ENCODE measurements at places on chromosomes 1 and 21.

DNA sequence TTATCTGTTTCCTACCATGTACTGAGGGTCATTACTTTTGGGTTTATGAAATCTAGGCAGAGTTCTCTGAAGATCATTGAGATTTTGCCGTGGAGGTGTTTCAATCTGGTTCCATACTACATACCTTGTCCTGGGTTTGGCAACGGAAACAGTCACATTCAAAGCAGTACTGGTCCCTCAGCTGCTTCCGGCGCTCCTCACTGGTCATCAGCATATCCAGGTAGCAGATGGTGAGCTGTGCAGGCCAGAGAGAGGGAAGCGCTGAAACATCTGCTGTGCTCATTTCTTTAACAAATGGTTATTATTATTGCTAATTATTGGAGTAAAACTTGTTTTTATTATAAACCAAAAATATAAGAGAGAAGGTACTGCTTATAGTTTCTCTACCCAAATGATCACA is 591.7 kb downstream of the SMYD3 start:
- DNase-seq = no peak

DNA sequence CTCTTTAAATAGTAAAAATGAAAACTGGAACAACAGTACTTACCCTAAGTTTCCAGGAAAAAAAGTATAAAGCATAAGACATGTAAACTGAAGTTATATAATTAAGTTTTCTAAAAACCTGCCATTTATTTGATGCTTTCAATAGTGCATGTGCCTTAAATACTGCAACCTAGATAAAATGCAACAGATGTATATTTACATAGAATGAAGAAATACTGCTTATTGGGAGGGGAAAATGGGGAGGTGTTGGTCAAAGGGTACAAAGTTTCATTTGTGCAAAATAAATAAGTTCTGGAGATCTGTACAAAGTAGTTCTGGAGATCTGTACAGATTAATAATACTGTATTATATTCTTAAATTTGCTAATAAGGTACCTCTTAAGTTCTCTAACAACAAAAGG is 68.6 kb downstream of the PRPF38A start:
- DNase-seq = no peak

DNA sequence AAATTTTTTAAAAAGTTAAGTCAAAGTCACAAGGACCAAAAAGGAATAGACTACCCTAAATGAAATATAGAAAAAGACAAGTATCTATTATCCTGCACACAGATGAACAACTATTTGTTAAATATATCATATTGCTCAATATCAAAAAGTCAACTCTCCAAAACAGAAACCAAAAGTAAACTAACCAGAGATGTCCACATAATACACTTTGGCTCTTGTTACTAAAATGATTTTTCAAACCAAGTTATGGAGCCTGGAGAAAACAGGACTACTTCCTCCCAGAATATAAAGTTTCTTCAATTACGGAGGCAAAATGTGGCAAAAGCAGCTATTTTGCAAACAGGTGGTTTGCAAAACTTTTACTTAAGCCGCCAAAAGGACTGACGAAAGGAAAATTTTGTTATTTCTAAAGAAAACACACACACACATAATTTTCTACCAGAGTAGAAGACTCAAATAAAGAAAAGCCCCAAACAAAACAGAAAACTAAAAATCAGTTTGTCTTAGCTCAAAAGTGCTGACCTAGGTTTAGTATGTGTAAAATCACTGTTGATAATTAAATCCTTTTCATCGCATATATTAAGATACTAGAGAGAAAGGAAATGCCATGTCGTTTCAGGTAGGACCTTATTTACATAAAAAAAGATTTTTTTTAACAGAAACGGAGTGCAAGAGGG is 1.1 kb downstream of the DPYD start:
- DNase-seq = no peak

- no peak for DNase-seq
Observed at GRCh38 chr21:46320331-46320801, 3.3 kb downstream of the C21orf58 start.

GRCh38 chr1:193131266-193131860 is 9.5 kb downstream of the CDC73 start:
- no peak for DNase-seq

DNA sequence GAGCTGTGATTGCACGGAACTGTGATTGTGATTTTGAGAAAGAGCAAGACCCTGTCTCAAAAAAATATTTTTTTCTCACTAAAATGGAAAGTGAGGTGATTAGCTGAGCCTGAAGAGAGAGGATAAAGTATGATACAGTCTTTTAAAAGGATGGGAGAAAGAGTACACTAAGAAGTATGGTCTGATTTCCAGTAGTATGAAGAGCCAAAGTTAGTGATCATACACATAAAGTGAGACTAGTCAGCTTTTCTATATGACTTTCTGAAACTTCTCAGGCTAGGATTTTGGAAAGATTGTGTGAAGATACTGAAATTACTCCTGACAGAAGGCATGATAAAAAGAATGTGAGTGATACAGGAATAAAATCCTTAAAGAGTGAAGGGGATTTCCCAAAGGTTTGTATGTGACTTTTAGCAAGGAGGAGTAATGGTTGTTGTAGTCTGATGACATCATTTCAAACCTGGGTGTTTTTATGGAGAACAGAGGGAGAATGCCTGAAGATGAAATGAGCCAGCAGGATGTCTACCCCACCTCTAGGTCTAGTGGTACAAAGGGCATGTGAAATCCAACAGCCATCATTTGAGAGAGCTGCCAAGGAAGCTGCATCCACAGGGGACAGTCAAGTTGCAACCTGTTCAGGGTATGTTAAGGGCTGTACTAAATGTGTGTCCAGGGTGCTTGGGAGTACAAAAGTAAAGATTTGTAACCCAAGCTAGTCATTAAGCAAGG is 157.7 kb downstream of the PIK3R3 start:
- no peak for DNase-seq

DNA sequence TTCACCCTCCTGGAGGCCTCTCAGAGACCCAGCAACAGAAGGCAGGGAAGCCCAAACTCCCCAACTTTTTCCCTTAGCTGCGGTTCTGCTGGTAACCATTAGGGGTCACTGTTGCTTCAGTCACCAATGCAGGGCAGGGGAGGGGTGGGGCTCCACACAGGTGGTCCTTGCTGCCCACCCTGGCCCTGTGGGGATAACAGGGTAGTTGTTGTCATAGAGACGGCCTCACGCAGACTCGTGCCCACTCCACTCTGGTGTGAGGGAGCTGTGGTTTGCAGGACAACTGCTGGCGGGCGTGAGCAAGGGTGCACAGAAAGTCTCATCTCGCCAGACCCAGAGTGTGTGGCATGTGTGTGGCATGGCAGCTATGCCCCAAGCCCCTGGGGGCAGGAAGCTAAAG is 19.9 kb downstream of the INSRR start:
- no peak for DNase-seq

- no peak for DNase-seq
Observed at GRCh38 chr1:205420938-205421337, 918 bp downstream of the LEMD1 start.

GRCh38 chr1:154837672-154838171 is 32.4 kb downstream of the KCNN3 start:
- DNase-seq = no peak

- no peak for DNase-seq
Observed at GRCh38 chr1:182348961-182349747, 42.4 kb downstream of the GLUL start.

DNA sequence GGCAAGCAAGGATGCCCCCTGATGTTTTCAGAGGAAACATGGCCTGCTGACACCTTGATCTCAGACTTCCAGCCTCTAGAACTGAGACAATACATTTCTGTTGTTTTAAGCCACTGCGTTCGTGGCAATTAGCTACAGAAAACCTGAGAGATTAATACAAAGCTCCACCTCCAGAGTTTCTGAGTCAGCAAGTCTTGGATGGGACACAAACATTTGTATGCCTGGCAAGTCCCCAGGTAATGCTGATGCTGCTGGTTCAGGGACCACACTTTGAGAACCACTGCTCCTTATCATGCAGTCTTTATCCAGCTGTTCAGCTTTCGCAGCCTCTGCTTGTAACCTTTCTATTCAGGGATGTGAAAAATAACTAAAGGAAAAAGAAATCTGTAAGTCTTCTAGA is 565.7 kb upstream of the PLXNA2 start:
- no peak for DNase-seq

DNA sequence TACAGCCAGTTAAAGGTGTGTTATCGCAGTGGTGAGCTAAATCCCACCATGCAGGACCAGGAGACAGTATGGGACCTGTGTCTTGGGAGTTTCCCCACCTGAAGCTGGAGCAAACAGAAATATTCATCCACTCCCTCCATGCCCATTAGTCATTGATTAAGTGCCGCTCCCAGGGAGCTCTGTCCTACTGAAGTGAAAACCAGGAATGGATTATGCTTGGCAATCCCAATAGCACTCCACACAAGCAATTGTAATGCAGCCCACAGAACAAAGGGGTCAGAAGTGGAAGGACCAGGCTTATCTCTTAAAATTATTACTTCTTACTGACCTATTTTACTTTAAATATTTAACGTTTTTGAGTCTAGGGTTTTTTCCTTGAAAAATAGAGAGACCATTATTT is 1005.4 kb downstream of the ADGRL2 start:
- DNase-seq = no peak

GRCh38 chr1:38488162-38488898 is 371.2 kb downstream of the RRAGC start:
- DNase-seq = no peak

DNA sequence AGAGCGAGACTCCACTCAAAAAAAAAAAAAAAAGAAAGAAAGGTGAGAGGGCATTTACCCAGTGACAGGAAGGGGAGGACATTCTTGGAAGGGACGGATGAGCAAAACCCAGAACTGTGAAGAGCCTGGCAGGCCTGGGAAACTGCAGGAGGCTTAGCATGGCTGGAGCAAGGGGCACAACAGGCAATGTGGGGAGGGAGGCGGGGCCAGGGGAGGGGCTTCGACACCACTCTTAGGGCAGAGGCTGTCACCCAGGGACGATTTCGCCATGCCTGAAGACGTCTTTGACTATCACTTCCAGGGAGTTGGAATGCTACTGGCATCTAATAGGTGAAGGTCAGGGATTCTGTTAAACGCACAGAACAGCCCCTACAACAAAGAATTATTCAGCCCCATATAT is 184.0 kb downstream of the HUNK start:
- DNase-seq = no peak

- no peak for DNase-seq
Observed at GRCh38 chr1:207703712-207704111, 48.1 kb upstream of the CD46 start.

GRCh38 chr21:36692835-36693488 is 6.0 kb upstream of the SIM2 start:
- DNase-seq = no peak

- DNase-seq = no peak
Observed at GRCh38 chr1:112818990-112819689, 104.0 kb upstream of the PPM1J start.

DNA sequence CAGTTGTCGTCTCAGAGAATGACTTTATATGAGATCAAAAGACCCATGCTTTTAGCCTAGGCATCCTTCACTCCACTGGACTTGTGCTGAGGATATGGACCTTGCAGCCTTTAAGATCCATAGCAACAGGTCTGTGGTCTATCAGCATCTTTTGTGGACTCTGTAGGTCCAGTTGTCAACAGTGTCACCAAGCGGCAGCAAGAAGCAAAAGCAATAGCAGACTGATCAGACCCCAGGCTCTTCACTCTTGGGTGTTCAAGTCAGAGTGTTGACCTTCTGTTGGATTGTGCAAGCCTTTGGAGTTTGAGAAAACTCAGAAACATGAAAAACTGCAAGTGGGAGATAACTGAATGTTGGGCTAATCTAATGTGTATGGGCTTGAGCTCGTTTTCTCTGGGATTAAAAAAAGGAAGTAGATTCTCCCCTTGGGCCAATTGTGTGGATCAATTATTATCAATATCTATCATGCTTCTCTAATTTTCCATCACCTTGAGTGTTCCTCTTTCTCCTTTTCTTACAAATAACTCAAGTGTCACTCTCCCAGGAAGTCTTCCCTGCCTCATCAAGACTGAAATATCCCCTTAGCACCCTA is 144.2 kb downstream of the LYPLAL1 start:
- DNase-seq = no peak

DNA sequence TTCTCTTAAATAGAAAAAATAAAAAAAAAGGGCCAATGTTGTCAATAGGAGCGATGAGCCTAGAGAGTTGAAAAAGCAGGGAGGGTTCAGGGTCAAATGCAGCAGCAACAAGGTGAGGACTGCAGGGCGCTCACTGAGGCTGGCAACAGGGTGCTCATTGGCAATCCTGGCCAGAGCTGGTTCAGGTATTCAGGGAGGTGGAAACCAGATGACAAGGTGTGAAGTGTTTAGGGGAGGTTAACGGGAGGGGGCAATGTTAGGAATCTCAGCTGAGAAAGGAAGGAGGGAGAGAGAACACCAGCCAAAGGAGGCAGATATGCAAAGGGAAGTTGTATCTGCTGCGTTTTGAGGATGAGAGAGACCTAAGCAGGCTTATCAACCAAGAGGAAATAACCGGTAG is 129.8 kb upstream of the DAB1 start:
- no peak for DNase-seq

GRCh38 chr1:180415236-180415848 is 87.0 kb downstream of the ACBD6 start:
- DNase-seq = no peak

DNA sequence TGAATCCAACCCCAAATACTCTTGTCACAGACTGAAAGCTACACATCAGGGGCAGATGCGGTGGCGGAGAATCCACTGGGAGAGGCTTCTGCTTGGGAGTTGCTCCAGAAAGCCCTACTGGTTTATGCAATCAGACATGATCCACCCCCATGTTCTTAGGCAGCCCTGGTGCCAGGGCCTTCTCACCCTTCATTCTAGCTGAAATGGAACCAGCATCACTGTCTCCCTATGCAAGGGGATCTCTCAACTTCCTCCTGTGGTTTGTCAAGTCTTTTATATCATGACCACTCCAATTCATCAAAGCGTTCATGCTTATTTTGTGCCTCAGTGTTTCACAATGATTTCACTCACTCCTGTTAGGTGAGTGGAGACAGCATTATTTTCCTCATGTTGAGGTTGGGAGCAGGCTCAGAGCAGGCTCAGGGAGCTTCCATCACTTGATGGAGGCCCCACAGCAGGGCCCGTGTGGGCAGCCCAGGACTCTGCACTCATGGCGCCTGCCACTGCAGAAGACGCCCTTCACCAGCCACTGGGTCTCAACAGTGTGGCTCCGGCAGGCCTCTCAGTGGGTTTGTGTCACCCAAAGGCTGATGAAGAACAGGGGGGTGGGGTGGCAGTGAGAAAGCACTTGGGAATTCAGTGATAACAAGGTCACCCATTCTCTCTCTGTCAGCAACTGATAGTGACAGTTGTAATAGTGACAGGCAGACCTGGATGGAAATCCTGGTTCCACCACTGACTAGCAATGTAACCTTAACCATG is 67.1 kb downstream of the CD58 start:
- DNase-seq = no peak

- no peak for DNase-seq
Observed at GRCh38 chr1:4797016-4797410, 142.6 kb downstream of the AJAP1 start.

GRCh38 chr1:60516996-60517395 is 443.4 kb upstream of the C1orf87 start:
- DNase-seq = no peak
